ENCODE measurements at places on chromosomes 13 and 19.

- DNase-seq, result no peak
Observed at GRCh38 chr13:97600458-97601075, 166.6 kb downstream of the RAP2A start.

DNA sequence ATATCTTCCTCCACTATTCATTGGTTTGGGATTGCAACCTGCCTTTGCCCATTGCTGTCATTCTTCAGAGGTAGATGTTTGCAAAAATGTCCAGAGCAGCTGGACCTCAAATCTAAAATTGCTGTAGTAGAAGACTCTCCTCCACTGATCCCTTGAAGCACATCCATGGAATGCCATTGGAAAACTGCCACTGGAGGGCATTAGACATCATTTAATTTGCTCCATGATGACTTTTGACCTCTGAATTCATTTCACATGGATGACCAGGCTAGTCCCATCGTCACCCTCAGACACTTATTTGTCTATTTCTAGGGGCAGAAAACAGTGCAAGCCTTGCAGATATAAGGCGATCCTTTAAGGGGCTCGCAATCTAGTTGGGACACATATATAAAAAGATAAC is 33.9 kb upstream of the FLT1 start:
- DNase-seq, result no peak

DNA sequence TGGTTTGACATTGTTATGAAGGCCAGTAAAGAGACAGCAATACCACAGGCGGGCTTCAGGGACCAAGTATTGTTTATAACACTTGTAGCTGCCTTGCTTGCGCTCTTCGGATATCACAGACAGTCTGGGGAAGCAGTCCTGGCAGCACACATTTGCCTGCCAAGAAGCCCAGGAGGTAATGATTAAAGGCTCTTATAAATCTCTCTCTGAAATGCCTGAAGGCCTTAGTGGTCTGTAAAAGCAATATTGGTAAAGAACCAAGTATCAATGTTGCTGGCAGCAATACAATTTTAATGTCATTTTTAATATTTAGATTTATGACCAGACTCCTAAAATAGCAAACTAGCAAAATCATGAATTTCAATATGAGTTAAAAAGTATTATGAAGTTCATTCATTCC is 1312.4 kb downstream of the PCDH9 start:
- no peak for DNase-seq

DNA sequence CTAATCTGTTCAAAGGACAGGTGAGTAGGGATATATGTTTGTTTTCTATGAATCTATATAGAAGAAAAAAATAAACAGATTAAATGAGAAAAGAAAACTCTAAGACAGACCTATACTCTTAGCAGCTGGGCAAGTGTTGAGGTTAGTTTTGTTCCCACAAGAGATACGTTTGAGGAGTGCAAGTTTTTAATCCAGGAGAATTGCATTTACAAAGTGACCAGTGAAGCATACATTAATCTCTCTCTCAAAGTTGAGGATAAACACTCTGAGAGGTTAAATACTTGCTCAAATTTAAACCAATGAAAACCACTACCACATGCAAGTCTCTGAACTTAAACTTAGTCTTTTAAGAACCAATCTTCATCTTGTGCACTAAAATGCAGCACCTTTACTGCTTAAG is 930.5 kb upstream of the MIR17HG start:
- DNase-seq, result no peak

DNA sequence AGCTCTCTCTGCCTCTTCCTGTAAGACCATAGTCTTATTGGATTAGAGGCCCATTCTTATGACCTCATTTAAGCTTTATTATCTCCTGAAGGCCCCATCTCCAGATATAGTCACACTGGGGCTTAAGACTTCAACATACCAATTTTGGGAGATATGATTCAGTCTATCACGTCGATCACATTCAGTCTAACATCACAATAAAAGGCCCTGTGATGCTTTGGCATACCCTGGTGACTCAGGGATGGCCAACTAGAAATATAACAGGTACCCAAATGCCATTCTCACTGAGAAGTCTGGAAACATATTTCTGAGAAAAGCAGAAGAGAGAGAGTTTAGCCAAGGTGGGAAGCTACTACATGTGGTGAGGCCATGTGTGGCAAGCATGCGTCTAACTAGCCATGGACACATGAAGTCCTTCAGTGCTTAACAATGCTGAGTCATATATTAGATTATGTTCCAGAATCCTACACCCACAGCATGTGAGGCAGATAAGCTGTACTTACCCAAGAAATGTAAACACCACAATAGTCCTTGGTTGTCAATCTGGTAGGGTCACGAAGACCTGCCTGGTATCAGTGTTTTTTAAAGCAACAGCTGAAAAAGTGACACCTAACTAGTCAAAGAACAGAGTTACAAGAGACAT is 485.1 kb downstream of the FOXO1 start:
- DNase-seq, result no peak

GRCh38 chr19:49631014-49631588 is 8.8 kb downstream of the RRAS start:
- no peak for DNase-seq

DNA sequence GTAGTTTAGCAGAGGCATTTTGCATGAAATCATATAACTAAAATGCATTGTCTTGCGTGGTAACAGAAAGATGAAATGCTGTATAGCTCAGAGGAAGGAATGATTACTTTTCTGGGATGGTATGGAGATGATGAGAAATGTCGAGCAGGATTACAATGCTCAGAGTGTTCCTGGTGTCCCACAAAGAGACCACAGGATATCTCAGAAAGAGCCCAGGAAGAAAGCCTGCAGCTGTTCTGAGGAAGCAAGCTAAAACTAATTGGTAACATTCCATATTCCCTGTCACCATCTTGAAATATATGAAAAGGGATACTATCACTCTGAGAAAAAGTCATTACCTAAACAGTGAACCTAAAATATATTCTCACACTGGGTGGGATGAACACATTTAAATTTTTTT is 233.1 kb downstream of the POU4F1 start:
- DNase-seq, result no peak

- DNase-seq, result peak; percentile 95
Observed at GRCh38 chr19:47227352-47228167, 3.4 kb downstream of the BBC3 start.

GRCh38 chr13:23794267-23795161 is 94.7 kb downstream of the MIPEP start:
- no peak for DNase-seq

- no peak for DNase-seq
Observed at GRCh38 chr13:34816908-34817665, 125.0 kb upstream of the NBEA start.

- DNase-seq, result no peak
Observed at GRCh38 chr13:37504251-37504650, 94.3 kb downstream of the POSTN start.

DNA sequence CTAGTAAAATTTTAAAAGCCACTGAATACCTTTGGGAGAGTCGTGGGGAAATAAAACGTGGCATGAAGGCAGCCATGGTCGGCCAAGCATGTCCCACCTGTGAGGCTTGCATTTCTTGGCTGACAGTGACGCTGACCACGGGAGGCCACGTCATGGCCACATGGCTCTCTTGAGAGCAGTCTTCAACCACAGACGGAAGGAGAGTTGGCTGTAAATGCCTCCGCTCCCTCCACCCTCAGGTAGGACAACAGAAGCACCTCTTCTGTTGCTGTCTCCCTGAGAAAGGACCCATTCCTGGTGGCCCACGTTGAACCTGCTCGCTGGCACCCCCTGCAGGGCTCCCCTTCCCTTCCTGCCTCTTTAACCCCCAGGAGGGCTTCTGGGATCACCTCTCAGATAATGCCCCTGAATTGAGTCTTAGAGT is 10.6 kb upstream of the LRRC25 start:
- DNase-seq, result peak; percentile 70

- DNase-seq, result no peak
Observed at GRCh38 chr19:51210191-51210784, 14.6 kb upstream of the CD33 start.

DNA sequence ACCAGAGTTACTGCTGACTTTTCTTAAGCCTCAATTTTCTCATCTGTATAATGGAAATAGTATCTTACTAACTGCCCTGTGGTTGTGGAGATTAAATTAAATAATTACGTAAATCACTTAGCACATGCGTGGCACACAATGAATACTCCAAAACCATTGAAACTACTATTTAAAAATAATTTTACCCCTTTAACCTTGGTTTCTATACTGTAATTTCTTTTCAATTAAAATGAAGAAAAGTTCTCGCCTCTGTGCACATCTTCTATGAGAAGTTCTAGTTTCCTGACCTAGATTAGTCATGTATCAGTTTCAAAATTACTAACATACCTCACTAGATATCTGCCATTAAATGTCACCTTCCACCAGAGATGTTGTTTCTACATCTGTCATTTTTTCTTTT is 5.7 kb downstream of the SLITRK1 start:
- DNase-seq, result no peak

DNA sequence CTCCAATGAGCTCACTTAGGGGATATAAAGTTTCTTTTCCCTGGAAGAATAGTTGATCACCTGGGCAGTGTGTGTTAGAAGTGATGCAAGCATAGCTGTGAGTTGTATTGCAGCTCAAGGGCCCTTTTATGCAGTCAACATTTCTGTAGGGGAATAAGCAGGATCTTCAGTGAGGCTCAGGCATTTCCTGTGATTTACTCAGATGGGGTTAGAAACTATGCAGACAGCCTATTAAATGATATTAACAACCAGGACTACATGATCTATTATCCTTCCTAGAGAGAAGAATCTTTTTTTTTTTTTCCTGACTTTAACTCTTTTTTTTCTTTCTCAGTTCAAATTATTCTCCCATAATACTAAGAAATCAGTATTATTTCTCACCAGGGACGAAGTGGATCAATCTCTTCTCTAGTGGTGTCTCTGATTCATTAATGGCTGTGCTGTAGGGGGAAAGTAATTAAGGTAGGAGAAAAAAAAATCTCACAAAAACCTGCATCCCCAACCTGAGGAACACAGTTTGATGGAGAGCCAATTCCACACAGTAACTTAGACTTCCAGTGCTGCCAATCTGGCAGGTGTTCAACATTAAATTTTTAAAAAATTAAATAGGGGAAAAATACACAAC is 126.4 kb upstream of the SLC10A2 start:
- DNase-seq, result no peak

DNA sequence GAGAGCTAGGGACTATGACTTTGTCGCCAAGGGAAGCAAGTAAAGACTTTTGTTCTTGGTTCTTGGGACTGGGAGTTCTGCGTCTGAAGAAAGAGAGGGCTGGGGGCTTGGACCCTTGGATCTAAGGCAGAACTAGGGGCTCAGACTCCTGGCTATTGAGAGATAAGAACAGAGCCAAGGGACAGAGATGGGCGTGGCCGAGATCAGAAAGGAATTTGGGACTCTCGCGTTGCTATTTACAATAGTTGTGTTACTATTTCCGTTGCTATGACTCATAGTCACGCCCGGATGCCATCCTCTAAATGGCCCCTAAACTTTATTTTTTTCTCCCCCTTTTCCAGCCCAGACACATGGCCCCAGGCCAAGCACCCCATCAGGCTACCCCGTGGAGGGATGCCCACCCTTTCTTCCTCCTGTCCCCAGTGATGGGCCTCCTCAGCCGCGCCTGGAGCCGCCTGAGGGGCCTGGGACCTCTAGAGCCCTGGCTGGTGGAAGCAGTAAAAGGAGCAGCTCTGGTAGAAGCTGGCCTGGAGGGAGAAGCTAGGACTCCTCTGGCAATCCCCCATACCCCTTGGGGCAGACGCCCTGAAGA is 759 bp downstream of the PPP1R15A start:
- DNase-seq, result peak; percentile 88

GRCh38 chr13:43773602-43774001 is 13.2 kb downstream of the ENOX1 start:
- no peak for DNase-seq

- no peak for DNase-seq
Observed at GRCh38 chr19:20926796-20927195, 3.7 kb downstream of the ZNF85 start.

DNA sequence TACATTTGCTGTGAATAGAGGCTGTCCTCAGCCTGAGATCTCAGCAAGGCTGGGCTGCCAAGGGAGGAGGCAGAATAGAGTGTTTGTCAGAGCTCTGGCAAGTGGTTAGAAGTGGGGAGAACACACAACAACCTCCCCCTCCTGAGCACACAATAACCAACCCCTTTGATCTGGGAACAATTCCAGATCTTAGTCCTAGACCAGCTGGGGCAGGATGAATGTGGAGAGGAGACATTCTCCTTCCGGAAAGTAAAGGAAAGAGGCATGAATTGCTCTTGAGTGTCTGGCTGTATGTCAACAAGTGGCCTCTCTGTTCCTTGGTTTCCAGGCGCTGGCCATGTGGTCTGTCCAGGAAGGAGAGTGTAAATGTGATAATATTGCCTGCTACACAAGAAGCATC is 114.9 kb upstream of the TMTC4 start:
- no peak for DNase-seq

DNA sequence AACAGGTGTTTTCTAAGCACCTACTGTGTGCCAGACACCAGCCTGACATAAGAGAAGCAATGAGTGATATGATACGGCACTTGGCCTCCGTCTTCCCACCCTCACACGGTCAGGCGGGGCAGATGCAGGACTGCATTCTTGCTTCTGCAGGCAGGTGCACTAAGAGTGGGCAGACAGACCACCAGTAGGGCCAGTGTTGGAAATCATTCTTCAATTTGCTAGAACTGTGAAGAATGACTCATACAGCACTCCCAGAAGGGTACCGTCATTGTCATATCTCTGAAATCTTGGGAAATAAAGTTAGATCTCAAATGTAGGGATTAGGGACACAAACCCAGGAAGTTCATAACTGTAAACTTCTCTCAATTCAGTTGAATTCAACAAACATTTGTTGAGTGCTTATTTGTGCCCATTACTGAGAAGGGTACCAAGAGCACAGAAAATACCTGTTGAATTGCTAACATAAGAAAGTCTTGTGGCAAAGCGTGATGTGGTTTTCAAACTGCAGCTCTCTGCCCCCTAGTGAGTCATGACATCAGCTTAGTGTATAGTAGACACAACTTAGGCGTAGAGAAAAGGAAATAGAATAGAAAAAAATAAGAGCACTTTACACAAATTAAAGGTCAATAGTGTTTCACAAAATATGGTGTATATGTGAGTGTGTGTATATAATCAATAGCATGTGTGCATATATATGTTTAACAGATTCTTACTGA is 76.1 kb downstream of the TEX26 start:
- no peak for DNase-seq

GRCh38 chr19:53898636-53899341 is 10.3 kb upstream of the CACNG7 start:
- no peak for DNase-seq

DNA sequence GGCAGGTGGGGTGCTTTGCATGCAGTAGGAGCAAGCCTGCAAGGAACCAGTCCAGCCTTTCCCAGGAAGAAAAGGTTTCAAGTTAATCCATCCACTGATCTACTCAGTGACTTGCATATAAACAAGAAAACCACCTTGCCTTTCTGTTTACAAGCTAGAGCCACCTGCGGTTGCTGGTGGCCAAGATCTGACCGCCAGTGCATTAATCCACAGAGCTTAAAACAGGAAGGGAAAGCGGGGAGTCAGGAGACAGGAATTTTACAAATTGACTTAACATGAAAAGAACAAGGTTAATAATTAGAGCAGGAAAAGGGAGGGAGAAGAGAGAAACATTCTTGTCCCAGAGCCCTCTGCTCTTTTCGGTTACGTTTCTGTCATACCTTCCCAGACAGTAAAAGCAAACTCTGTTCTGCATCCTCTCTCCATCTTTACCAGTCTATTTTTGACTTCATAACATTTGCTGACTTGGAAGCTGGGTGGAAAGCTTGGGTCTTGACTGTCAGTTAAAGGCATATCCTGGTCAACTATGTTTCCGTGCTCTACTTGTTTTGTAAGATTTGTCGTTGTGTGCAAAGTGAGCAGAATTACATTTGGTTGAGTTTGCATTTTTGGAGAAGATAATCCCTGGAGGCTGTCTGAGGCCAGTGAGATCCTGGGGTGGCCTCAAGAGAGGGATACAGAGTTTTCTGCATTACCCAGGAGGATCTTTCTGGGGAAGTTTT is 760.6 kb downstream of the EFNB2 start:
- no peak for DNase-seq

Measured in left colon (tissue), 2 donors.